ENCODE measurements at places on chromosomes 2 and 18. TPM values are rescaled to one million over a fixed set of nuclear protein-coding genes. Genes with fewer than 3 reads are reported as not detected.

GRCh38 chr2:128449226-128450061 is 130.8 kb upstream of the HS6ST1 start:
- DNase-seq: no peak

Gene CPS1
- 2.8 TPM for total RNA-seq

- DNase-seq: no peak
Measured at GRCh38 chr2:215498431-215498830, 62.6 kb upstream of the FN1 start.

DNA sequence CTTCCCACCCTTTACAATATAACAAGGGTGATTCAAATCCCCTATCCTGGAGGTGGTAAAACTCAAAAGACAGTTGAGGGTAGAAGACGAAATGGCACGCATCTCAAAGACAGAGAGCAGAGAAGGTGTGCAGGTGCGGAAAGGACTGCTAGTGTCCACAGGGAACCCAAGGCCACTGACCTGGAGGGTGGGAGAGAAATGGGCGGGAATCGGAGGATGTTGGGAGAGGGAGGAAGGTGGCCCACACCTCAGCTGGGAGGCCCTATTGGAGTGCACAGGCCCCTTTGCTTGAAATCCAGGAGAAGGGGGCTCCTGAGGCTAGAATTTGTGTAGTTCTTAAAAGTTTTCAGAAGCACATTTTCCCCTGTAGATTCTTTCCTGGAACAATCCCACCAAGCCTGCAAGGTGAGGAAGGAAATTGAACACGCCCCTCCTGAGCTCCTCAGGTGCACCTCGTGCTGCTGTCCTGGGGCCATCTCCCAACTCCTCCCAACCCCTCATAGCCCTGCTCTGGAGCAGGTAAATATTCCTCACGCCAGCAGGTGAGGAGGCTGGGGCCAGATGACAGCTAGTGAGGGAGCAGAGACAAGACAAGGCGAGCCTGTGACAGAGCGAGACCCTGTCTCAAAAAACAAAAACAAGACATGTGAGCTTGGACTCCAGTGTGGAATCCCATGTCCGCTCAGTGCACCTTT is 99.3 kb downstream of the MCFD2 start:
- no peak for DNase-seq

Gene ASIC4
- not detected for total RNA-seq

- DNase-seq: no peak
Measured at GRCh38 chr2:215979620-215980019, 33.7 kb downstream of the MREG start.

Gene ELP2
- 43.3 TPM for total RNA-seq

DNA sequence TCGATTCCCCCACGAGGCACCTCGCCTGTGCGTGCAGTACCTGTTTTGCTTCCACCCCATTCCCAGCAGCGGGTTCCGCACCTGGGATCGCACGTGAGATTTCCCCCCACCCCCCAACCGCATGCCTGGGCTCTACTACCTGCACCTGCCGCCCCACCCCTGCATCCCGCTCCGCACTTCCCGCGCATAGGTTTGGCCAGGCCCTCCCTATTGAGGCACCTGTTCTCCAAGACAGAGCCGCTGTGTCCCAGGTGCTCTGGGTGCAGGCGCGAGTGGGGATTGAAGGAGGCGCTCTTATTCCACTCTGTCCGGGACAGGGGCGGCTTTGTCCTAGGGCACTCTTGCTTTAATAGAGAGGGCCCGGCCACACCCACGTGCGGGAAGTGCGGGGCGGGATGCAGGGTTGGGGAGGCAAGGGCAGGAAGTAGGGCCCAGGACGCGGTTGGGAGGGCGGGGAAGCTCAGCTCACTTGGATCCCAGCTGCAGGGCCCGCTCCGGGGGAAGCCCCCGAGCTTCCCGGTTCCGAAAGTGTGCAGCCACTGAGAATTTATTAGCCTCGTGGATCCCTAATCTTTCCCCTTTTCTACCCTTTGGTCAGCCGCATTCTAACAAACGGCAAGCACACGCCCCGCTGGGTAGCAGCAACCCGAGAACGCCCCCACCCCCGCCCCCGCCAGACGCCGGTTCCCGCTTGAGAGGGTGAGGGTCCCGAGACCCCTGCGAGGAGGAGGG is 670 bp upstream of the MOCOS start:
- peak; percentile 15 for DNase-seq

Gene MSTN
- total RNA-seq: 6.2 TPM

GRCh38 chr2:41381701-41382100 is 666.1 kb upstream of the PKDCC start:
- no peak for DNase-seq

Gene LCT
- total RNA-seq: not detected

GRCh38 chr2:10260130-10260529 is 42.6 kb upstream of the HPCAL1 start:
- DNase-seq: no peak

GRCh38 chr2:83471655-83472054 is 987.4 kb downstream of the SUCLG1 start:
- no peak for DNase-seq

Gene PIEZO2
- total RNA-seq: 3.0 TPM

- DNase-seq: no peak
Measured at GRCh38 chr2:19141234-19142004, 217.0 kb downstream of the OSR1 start.

Gene TUBA3E
- total RNA-seq: not detected

Gene ZFAND2B
- 34.3 TPM for total RNA-seq

Gene FAM210A
- 7.8 TPM for total RNA-seq

GRCh38 chr2:26887151-26887550 is 39.2 kb downstream of the DPYSL5 start:
- DNase-seq: no peak

GRCh38 chr2:102346381-102347130 is 9.0 kb upstream of the IL18R1 start:
- no peak for DNase-seq
